ENCODE measurements at places on chromosomes 4 and X. TPM values are rescaled to one million over a fixed set of nuclear protein-coding genes. Genes with fewer than 3 reads are reported as not detected.

DNA sequence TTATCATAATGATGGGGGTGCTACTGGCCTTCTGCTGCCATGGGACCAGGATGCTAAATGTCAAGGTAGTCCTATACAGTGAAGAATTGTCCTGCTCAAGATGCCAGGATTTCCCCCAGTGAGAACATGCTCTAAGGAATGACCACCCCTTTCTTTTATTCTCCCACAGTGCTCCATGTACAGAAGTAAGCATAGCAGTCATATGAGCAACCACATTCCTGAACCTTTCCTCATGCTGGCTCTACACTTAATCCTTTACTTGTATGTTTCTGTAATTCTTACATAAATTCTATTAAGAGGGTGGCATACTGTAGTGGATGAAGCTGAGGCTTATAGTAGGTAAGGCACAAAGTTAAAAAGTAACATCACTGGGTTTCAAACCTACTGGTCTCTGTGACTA is 20.2 kb downstream of the CYP2U1 start:
- H3K36me3 ChIP-seq = peaks cover 26% of the 10 kb centered on the region
- no peak for DNase-seq
- no peak overlapping the region for H3K27ac ChIP-seq

GRCh38 chr4:59704616-59705015 is 1495.5 kb upstream of the ADGRL3 start:
- no peaks in the 10 kb centered on the region for H3K4me1 ChIP-seq
- no peak overlapping the region for H3K4me3 ChIP-seq
- H3K27ac ChIP-seq = no peak overlapping the region
- no peaks in the 10 kb centered on the region for H3K36me3 ChIP-seq
- no peaks in the 10 kb centered on the region for H3K27me3 ChIP-seq

GRCh38 chrX:33339219-33339618 is 127.9 kb upstream of the DMD start:
- DNase-seq = no peak
- peak overlapping the region; percentile 67 for H3K4me3 ChIP-seq
- no peaks in the 10 kb centered on the region for H3K36me3 ChIP-seq
- H3K27me3 ChIP-seq = no peaks in the 10 kb centered on the region

DNA sequence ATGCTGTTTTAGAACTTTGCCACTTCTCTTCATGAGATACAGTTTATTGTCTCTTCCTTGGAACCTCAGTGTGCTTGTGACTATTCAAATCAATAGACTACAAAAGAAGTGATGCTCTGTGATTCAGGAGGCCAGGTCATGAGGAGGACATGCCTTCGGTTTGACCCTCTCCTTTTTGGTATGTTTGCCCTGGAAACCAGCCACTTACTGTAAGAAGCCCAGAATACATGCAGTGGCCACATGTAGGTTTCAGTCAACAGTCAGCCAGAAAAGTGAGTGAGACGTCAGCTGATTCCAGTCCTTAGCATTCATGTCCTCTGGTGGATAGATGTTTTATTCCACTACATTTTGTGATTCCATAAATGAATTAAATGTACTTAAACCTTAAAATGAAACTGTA is 328.7 kb downstream of the PCDH18 start:
- no peaks in the 10 kb centered on the region for H3K27me3 ChIP-seq
- H3K4me1 ChIP-seq = peaks cover 5% of the 10 kb centered on the region
- H3K27ac ChIP-seq = no peak overlapping the region
- H3K4me3 ChIP-seq = no peak overlapping the region

DNA sequence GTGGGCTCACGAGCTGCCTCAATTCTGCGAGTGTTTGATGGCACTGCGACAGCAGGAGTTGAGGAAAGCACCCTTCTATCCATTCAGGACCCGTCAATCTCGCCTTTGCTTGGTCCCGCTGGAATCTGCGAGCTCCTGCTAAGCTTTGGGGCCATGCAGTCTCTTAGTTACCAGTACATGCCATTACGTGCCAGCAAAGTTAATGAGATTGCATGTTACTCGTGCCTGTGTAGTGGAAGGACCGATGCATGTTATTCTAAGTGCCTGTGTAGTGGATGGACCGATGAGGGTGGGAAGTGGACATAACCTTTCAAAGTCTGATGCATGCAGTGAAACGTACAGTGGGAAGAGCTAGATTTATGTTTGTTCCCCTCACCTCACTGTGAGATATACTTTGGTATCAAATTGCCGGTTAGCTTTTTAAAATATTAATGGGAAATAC is 569 bp downstream of the RPS3A start:
- no peaks in the 10 kb centered on the region for H3K27me3 ChIP-seq
- peak overlapping the region; percentile 80 for H3K27ac ChIP-seq
- H3K4me1 ChIP-seq = peaks cover 15% of the 10 kb centered on the region
- peaks cover 19% of the 10 kb centered on the region for H3K36me3 ChIP-seq

DNA sequence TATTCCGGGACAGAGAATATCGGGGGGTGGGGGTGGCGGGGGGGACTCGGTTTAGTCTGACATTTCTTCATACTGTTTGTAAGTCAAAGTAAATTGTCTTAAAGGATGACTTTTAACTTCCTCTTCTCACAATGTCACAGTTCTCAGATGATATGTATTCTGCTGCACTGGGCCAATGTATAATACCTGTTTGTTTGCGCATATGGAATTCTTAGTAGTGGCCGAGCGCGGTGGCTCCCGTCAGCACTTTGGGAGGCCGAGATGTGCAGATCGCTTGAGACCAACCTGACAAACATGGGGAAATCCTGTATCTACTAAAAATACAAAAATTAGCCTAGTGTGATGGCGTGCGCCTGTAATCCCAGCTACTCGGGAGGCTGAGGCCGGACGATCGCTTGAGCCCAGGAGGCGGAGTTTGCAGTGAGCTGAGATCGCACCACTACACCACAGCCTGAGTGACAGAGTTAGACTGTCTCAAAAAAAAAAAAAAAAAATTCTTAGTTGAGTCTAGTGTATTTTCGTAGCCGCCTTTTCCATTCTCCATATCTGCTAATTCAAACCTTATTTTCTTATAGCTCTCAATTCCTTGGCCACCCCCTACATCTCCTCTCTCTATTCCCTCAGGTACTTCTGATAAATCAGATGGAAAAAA is 851 bp downstream of the POLR2B start:
- H3K4me1 ChIP-seq = peaks cover 42% of the 10 kb centered on the region
- no peaks in the 10 kb centered on the region for H3K27me3 ChIP-seq
- peak overlapping the region; percentile 75 for H3K4me3 ChIP-seq

DNA sequence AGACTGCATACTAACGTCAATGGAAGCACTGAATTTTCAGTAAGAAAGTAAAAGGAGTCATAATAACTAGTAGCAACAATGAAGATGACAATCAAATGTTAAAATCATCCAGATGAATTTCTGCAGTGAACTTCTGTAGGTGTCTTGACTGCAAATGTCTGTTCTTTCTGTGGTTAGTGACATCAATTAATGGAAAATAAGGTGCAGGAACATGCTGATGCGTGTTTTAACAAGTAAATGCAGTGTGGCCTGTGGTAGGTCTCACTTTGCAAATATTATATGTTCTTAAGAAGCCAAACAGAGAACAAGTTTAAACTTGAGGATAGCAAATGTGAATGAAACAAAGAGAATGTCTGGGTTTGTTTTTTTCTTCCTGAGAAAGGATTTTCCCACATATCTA is 2.6 kb upstream of the DTHD1 start:
- H3K4me3 ChIP-seq = no peak overlapping the region
- no peak overlapping the region for H3K27ac ChIP-seq
- no peaks in the 10 kb centered on the region for H3K36me3 ChIP-seq

- no peak overlapping the region for H3K27ac ChIP-seq
- H3K4me3 ChIP-seq = no peak overlapping the region
- H3K36me3 ChIP-seq = no peaks in the 10 kb centered on the region
- H3K4me1 ChIP-seq = peaks cover 12% of the 10 kb centered on the region
- H3K27me3 ChIP-seq = no peaks in the 10 kb centered on the region
Measured at GRCh38 chr4:112926819-112927218, 122.6 kb upstream of the ANK2 start.

GRCh38 chrX:40809210-40809609 is 73.9 kb upstream of the MED14 start:
- H3K4me1 ChIP-seq = no peaks in the 10 kb centered on the region
- no peak for DNase-seq
- H3K4me3 ChIP-seq = no peak overlapping the region
- no peak overlapping the region for H3K27ac ChIP-seq

DNA sequence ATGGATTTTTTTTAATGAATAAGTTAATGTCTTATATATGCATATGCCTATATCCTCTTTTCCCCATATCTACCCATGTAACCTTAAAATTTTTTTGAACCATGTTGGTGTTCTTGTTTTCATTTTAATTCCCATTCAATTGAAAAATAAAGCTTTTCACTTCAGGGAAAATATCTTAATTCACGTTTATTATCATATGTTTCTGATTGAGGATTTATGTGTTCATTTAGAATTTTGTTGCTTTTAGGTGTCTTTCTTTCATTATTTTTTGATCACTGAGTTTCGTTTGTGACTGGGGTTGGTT is 29.1 kb downstream of the HADH start:
- H3K36me3 ChIP-seq = peaks cover 38% of the 10 kb centered on the region
- DNase-seq = no peak
- no peak overlapping the region for H3K4me3 ChIP-seq
- H3K27me3 ChIP-seq = no peaks in the 10 kb centered on the region

GRCh38 chr4:38328989-38329729 is 334.8 kb upstream of the KLF3 start:
- H3K4me3 ChIP-seq = no peak overlapping the region
- no peaks in the 10 kb centered on the region for H3K36me3 ChIP-seq
- H3K27me3 ChIP-seq = no peaks in the 10 kb centered on the region

GRCh38 chr4:107094976-107095375 is 58.9 kb upstream of the DKK2 start:
- no peak overlapping the region for H3K4me3 ChIP-seq

DNA sequence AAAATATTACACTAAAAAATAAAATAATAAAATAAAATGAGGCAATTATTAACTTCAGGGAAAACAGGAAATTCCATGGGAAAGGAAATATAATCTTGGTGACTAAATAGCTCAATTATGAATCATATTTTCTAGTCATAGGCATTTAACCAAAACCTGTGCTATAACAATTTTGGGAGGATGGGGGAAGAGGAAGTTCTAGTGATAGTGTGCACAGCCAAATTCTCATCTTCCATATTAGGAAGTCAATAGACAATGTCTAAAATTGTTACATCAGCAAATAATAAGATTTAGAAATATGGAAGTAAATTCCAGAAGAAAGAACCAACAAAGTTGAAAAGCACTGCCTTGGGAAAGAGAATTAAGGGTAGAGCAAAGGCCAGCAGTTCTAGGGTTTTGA is 2.8 kb downstream of the AWAT2 start:
- H3K4me3 ChIP-seq = no peak overlapping the region
- H3K4me1 ChIP-seq = no peaks in the 10 kb centered on the region
- no peaks in the 10 kb centered on the region for H3K36me3 ChIP-seq
- H3K27me3 ChIP-seq = no peaks in the 10 kb centered on the region

DNA sequence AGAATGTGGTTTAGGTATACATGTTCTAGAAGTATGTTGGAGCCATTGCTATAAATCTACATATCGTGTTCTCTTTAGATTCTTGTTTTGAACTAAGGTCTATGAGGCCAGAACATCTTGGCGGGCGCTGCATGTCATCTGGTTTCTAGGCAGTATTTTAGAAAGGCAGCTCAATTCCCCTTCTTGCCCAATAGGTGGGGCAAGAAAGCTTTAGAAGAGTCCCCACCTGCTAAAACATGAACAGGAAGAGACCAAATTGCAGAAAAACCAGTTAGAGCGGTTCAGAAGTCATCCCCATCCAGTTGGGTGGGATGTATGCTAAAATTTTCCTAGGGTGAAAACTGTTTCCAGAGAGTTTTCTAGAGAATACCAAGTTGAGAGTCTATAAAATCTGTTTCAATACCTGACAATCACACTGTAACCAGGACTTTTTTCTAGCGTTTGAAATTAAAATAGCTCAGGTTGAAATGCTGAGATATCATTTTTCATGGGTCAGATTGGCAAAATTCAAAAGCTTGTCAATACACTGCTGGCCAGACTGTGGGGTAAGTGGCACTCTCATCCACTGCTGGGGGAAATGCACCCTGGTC is 17.5 kb upstream of the SH3KBP1 start:
- H3K4me3 ChIP-seq = no peak overlapping the region
- no peaks in the 10 kb centered on the region for H3K36me3 ChIP-seq
- H3K4me1 ChIP-seq = no peaks in the 10 kb centered on the region
- H3K27me3 ChIP-seq = no peaks in the 10 kb centered on the region
- DNase-seq = no peak

DNA sequence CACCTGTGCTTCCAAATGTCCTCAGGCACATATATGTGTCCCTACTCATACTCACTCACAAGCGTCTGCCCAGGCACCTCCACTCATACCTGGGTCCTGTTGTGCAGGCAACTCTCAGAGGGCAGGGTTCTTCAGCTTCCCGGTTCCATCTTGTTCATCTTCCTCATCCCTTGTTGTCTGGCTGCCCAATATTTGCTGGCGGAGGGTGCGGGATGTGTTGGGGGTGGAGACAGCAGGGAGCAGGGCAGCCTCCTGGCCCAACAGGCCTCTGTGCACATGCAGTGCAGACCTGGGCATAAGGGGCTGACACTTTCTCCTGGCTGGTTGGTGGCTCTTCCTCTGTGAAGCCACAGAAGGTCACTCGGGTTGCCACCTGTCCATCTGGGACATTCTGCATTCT is 32.1 kb downstream of the NBDY start:
- H3K27ac ChIP-seq = no peak overlapping the region
- H3K27me3 ChIP-seq = no peaks in the 10 kb centered on the region
- H3K4me3 ChIP-seq = no peak overlapping the region

DNA sequence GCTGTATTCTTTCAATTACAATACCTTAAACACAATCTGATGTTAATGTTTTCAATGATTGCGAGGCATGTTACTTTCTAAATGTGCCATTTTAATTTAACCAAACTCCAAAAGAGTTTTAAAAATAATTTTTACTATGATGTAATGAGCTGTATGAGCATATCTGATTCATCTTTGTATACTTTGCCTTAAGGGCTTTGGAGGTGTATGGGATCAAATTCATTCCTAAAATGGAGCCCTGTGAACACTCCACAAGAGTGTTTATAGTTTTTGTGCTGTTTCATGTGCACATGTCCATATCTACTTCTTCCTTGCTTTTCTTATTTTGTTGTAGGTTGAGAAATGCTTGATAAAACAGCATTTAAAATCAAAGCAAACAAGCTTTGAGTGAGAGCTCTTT is 82.4 kb downstream of the ATP10D start:
- DNase-seq = no peak
- no peak overlapping the region for H3K27ac ChIP-seq
- peaks cover 32% of the 10 kb centered on the region for H3K36me3 ChIP-seq
- no peaks in the 10 kb centered on the region for H3K27me3 ChIP-seq
- H3K4me3 ChIP-seq = no peak overlapping the region
- peaks cover 11% of the 10 kb centered on the region for H3K4me1 ChIP-seq

DNA sequence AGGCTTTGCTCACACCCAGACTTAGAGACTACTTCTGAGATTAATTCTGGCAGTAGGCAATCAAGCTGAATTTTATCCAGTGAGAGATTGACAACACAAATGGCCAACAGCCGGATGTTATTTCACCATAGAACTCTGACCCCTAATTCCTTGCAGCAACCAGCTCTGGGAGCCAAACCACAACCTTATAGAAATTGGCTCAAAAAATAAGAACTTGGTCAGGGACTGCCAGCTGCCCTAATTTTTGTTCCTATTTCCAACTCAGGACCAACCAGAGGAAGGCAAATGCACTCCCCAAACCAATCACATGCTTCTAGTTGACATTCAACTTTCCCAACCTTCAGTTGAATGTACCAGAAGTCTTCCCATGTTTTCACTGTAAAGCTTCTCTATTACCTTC is 269.7 kb downstream of the HS3ST1 start:
- H3K4me3 ChIP-seq = no peak overlapping the region
- no peaks in the 10 kb centered on the region for H3K36me3 ChIP-seq
- H3K27me3 ChIP-seq = no peaks in the 10 kb centered on the region
- no peaks in the 10 kb centered on the region for H3K4me1 ChIP-seq
- DNase-seq = no peak
- no peak overlapping the region for H3K27ac ChIP-seq

Gene LRIT3
- total RNA-seq = 1.4 TPM

Gene ARAP2
- total RNA-seq = 8.3 TPM

Gene TMPRSS11B
- not detected for total RNA-seq

Gene KIAA1210
- total RNA-seq = not detected

Gene ARMCX1
- total RNA-seq = 30.1 TPM

Gene FRYL
- 155 TPM for total RNA-seq

All from thoracic aorta (tissue), 2 donors.